Stimulated activated CD4-positive, alpha-beta T cell treated with anti-CD3 and anti-CD28 coated beads, Interleukin-1b, Interleukin-23, amount 100 ng/mL, for 1 hour (primary cell): ENCODE measurements at places on chromosomes 12 and 14.

GRCh38 chr12:12720672-12721161 is 3.5 kb downstream of the CDKN1B start:
- no peak for DNase-seq

- no peak for DNase-seq
Measured at GRCh38 chr12:6167327-6168280, 32.6 kb upstream of the CD9 start.

- DNase-seq: no peak
Measured at GRCh38 chr14:68817506-68818212, 24.8 kb upstream of the ZFP36L1 start.

- DNase-seq: no peak
Measured at GRCh38 chr12:25714198-25714984, 161.3 kb upstream of the LMNTD1 start.
